Stimulated activated CD4-positive, alpha-beta T cell treated with anti-CD3 and anti-CD28 coated beads, TNF-alpha, amount 100 ng/mL, for 48 hours (primary cell): ENCODE measurements at places on chromosomes 6 and 20.

DNA sequence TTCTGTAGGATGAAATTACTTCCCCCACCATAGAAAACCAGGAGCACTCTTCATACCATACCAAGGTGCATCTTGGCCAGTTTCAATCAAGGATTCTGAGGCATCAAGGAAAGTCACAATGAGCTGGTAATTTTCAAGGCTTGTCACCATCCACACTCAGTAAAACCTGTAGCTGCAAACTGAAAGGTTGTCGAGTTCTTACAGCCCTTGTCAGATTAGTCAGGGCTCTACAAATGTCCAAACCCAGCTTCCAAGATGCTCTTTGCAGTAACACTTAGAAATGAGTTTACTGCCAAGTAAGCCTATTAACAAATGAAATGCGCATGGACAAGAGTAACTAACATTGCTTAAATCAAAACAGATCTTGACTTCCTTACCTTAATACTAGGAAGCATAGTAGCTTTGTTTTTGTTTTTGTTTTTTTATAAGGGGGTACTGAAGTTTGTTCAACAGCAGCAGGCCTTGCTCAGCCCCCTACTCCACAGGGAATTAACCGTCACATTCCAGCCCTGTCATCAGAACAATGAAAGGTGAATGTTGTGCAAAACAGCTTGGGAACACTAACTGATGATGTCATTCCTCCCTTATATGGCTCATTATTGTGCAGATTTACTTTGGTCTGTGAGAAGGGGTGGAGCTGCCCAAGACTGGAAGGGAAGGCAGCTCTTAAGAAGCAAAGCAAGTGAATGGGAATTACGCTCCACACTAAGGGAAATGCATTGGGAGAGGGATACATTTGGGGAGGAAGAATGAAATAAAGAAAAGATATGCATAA, 49.9 kb upstream of the TMEM30A start:
- no peak for DNase-seq

GRCh38 chr6:87244380-87244779, 78.0 kb upstream of the SMIM8 start:
- DNase-seq = no peak

DNA sequence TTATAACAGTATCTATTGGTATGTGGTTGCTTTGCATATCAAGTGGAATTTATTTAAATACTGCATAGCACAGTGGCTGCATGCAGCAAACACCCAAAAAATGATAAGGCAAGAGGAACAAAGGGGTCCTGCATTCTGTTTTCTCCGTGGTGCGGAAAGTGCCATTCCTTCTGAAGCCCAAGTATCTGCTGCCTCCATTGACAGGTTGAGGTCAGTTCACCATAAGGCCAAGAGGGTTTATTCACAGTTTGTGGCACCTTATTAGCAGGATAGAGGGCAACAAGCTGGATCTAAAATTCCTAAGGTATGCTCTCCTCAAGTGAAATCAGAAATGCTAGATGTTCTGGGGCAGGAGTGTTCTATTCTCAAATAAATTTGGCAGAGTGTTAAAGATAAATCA, 9.3 kb downstream of the CARMIL1 start:
- DNase-seq = no peak

DNA sequence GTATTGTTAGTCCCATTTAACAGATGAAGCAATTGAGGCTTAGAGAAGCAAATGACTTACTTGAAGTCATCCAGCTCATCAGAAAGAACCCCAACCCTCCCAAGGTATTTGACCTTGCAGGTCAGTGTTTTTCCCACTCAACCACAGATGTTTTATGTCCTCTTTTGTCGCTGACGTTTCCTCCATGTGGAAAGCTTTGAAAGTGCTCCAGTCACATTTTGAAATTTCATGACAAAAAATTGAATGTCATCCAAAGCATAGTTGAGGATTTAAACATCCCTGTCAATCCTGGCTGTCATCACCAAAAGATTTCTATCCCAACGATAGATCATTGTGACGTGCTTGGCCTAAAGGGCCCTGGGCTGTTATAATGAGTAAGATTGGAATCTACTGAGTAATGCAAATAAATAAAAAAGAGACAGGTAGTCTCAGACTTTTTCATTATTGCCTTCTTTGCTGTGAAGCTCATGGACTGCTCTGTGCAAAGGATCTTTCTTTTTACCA, 102.7 kb downstream of the TSHZ2 start:
- DNase-seq = no peak

GRCh38 chr6:53603386-53604116, 58.6 kb upstream of the GCLC start:
- DNase-seq = no peak

- no peak for DNase-seq
These were observed 9.9 kb downstream of the SDCBP2 start for GRCh38 chr20:1319051-1319450.

- no peak for DNase-seq
These were observed 120.7 kb upstream of the SRSF6 start for GRCh38 chr20:43337036-43337435.

- DNase-seq = no peak
These were observed 16.3 kb downstream of the TMEM170B start for GRCh38 chr6:11553824-11554223.

- no peak for DNase-seq
These were observed 141.3 kb upstream of the ARG1 start for GRCh38 chr6:131431718-131432117.

GRCh38 chr6:134373282-134373922, 55.5 kb upstream of the SGK1 start:
- no peak for DNase-seq
